ENCODE measurements at places on chromosomes 7 and 10. TPM values are rescaled to one million over a fixed set of nuclear protein-coding genes. Genes with fewer than 3 reads are reported as not detected.

The CDHR3 gene
- 7.7 TPM for total RNA-seq

The CNPY1 gene
- not detected for total RNA-seq

The RASA4B gene
- total RNA-seq: 2.9 TPM

The FBH1 gene
- total RNA-seq: 41.7 TPM

The AMPH gene
- total RNA-seq: 1.1 TPM

The CYP3A4 gene
- 1,005 TPM for total RNA-seq

The ZDHHC6 gene
- total RNA-seq: 11.4 TPM

The RGR gene
- not detected for total RNA-seq

The PON3 gene
- 256 TPM for total RNA-seq

The AGBL3 gene
- total RNA-seq: 2.1 TPM

Measured in left lobe of liver (tissue), 2 donors.